Effector memory CD4-positive, alpha-beta T cell (primary cell): ENCODE measurements at places on chromosomes 6 and 20.

DNA sequence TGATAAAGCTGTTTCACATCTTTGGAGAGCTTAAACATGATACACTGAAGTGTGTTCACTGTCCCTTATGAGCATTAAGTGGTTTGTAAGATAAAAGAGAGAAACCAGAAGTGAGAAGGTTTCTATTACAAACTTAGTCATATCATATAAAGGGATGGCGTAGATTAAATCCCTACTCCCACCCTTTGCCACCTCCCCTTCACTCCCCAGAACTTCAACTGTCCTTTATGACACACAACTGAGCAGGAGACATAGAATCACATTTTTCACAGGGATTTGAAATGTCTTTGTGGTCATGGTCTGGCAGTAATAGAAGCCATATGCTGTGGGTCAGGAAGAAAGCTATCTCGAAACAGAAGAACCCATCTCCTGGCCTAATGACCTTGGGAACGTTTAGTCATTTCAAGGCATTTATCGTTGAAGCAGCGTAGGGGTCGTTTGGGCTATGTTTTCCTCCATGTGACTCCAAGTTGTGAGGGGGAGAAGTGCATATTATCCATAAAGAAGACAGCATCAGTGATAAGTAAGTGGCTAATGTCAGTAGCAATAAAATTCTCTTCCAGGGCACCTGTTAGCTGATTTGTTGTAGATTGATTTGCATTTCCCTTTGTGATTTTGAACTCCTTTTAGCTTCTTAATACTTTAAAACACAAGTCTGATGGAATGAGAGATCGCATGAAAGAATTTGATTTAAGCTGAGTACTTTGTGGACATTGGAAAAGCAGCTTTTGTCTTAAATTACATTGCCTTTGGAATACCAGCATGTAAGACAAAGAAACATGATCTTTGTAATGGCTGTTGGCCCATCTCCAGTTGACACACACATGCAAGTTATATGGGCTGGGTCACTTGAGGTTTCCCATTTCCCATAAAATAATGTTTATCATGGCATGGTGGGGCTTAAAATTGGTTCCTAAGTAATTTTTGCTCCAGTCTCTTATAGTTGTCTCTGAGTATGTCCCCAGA lies 501.5 kb upstream of the FLRT3 start:
- no peak for DNase-seq

GRCh38 chr6:112481211-112481610 lies 134.1 kb downstream of the RFPL4B start:
- DNase-seq, result no peak

GRCh38 chr6:147525519-147526209 lies 17.2 kb downstream of the SAMD5 start:
- no peak for DNase-seq

DNA sequence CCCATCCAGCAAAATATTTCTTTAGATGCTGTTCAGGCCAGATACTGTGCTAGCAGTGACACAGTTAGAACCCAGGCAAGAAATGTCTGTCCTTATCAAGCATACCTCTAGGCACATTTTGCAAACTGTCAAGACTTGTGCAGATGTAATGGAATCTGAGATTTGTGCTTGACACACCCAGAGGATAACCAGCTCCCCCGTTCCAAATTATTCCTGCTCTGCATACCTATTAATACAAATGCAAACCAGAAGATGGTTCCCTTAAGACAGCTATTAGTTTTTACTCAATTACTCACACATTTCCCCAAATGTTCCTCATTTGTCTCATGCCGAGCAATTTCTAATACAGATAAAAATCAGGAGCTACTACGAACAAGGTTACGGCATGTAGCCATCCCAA lies 40.4 kb downstream of the ATXN1 start:
- DNase-seq, result no peak

DNA sequence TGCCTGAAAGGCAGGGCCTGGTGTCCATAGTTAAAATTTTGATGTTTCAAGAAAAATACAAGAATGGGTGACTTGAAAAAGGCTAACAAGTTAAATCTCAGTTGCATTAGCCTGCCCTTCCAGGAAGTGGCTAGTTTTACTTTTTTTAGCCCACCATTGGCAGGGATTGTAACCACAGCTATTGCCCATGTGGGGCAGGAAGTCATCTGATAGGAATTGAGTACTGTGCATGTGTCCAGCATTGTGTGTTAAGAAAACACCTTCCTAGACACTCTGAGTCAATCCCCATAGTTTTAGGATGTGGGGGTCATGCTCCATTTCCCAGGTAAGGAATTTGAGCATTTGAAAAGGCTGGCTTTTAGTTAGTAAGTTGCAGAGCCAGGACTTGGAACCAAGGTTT lies 26.9 kb downstream of the LYRM2 start:
- no peak for DNase-seq

DNA sequence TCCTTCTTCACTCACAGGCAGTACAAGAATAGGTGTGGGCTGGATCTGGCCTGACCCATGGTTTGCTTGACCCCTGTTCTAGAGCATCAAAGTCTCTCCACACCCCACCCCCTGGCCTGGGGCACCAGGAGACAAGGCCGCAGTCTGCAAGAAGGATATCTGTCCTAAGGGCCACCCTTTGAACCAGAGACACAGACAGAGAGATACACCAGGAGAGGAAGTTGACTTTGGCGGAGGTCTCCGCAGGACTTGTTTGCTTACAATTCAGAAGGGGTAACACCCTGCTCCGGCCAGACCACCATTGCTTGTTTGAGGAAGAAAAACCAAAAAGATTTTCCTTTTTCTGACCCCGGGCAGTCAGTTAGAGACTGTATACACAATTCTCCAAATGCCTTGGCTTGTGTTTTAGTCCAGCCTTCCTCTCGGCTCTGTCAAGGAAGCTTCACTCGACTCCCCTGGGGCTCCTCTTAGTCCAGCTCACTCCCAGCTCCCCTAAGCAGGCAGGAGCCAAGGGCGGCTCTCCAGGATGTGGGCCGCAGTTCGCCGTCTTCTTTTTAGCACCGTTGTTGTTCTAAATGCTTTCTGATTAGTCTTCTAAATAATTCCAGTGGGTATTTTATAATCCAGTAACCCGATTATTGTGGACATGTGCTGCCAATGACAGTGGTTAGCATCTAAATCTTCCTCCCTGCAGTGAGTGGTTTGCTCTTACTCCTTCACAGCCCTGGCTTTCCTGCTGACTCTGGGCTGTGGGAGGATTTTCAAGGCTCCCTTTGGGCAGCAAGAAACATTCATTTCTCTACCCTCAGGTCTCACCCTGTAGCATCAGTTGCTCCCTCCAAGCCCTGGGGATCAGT lies 58.6 kb upstream of the MRPS10 start:
- DNase-seq, result no peak

- no peak for DNase-seq
Observed at GRCh38 chr20:33005908-33006775, 1.4 kb upstream of the BPIFB2 start.

GRCh38 chr6:26309731-26310142 lies 55.3 kb upstream of the BTN3A2 start:
- no peak for DNase-seq

- no peak for DNase-seq
Observed at GRCh38 chr6:112227411-112227810, 27.0 kb downstream of the LAMA4 start.

- DNase-seq, result no peak
Observed at GRCh38 chr6:36337814-36338213, 1.1 kb upstream of the BNIP5 start.

- no peak for DNase-seq
Observed at GRCh38 chr6:35091346-35092083, 49.6 kb downstream of the TCP11 start.

GRCh38 chr20:47088335-47088734 lies 193.7 kb downstream of the EYA2 start:
- no peak for DNase-seq

DNA sequence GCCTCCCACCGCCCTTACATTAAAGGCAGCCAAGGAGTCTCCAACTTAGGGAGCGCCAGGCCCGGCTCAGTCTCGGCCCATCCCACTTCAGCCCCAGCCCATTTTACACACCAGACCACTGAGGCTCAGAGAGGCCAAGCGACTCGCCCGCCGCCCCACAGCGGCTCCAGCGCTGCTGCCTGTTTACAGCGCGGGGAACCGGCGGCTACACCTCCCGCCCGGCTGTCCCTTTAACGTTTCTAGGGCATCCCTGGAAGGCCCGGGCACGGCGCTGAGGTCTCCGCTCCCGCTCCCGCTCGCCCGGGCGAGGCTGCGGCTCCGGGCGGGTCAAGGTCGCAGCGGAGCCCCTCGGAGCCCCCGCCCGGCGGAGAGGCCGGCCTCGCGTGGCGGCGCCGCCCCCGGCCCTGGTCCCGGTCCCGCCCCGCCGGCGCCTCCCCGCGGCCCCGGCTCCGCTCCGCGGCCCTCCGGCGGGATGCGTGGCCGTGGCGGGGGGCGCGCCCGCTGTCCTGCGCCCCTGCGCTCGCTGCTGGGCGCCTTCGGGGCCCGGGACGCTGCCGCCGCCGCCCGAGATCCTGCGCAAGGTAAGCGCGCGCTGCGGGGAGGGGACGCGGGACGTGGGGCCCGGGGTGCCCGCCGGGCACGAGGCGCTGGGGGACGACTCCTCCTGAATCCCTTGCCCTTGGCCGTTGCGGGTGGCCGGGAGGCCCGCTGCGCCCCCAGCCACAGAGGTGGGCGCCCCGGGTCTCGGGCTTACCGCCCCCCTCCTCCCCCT lies 27.1 kb upstream of the PHACTR3 start:
- DNase-seq, result no peak

GRCh38 chr20:46720776-46721425 lies 11.5 kb downstream of the SLC2A10 start:
- DNase-seq, result no peak

DNA sequence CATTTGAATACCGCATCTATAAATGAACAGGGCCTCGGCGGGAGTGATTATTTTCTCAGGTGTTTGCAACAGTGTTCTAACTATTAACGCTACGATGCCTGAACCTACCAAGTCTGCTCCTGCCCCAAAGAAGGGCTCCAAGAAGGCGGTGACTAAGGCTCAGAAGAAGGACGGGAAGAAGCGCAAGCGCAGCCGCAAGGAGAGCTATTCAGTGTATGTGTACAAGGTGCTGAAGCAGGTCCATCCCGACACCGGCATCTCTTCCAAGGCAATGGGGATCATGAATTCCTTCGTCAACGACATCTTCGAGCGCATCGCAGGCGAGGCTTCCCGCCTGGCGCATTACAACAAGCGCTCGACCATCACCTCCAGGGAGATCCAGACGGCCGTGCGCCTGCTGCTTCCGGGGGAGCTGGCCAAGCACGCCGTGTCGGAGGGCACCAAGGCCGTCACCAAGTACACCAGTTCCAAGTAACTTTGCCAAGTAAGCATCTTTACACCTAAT lies 70.9 kb downstream of the HFE start:
- DNase-seq, result peak; percentile 74

DNA sequence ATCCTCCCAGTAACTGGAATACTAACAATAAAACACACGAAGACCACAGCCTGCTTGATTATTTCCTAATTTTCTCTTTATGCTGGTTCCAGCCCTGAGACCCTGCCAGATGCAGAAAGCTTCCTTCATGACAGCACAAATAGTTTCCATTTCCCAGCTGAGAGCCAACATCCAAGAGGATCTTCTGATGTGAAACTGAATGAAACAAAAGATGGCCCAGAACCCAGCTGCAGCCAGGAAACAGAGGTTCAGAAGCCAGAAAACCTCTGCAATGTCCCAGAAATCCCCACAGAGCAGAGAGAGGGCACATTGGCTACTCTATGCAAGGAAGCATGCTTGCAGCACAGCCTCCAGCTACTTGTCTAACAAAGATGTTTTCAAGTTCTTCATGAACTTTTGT lies 61.8 kb upstream of the PLEKHG1 start:
- DNase-seq, result no peak

GRCh38 chr6:100101644-100102043 lies 107.6 kb upstream of the MCHR2 start:
- DNase-seq, result no peak

GRCh38 chr6:69379518-69379917 lies 417.3 kb downstream of the LMBRD1 start:
- DNase-seq, result no peak

DNA sequence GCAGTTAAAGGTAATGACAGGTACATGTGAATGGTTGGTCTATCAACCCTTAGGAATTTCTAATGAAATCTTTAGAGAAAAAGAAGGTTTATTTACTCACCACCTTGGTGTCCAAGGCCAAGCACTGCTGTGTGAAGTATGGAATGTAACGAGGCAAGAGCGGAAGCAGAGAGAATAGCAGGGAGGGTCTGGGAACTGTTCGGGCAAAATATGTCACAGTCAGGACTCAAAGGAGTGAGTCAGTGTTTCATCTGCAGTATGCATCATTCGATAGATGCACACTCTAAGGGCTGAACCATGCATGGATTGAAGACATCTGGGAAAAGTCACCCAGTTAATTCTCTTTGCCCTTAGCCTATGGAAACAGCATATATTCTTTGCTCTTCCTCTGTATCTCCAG lies 33.2 kb downstream of the ADGRF5 start:
- DNase-seq, result no peak

GRCh38 chr20:58664331-58664730 lies 13.2 kb downstream of the STX16 start:
- DNase-seq, result no peak

DNA sequence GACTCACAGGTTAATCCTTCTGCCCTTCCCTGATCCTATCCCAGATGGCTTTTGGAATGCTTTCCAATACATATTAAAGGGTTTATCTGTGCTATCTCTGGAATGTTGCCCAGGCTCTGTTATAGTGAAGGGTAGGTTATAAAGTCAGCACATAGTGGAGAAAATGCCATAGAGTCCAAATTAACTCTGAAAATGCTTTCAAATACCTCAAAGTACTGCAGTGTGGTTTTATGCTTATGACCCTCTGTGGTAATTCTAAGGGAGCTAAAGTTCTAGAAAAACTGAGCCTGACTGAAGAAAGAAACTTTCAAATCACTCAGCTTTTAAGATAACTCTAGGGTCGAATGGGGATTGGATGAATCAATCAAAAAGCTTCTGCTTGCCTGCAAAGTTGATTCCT lies 159.8 kb downstream of the PLCB1 start:
- DNase-seq, result no peak

DNA sequence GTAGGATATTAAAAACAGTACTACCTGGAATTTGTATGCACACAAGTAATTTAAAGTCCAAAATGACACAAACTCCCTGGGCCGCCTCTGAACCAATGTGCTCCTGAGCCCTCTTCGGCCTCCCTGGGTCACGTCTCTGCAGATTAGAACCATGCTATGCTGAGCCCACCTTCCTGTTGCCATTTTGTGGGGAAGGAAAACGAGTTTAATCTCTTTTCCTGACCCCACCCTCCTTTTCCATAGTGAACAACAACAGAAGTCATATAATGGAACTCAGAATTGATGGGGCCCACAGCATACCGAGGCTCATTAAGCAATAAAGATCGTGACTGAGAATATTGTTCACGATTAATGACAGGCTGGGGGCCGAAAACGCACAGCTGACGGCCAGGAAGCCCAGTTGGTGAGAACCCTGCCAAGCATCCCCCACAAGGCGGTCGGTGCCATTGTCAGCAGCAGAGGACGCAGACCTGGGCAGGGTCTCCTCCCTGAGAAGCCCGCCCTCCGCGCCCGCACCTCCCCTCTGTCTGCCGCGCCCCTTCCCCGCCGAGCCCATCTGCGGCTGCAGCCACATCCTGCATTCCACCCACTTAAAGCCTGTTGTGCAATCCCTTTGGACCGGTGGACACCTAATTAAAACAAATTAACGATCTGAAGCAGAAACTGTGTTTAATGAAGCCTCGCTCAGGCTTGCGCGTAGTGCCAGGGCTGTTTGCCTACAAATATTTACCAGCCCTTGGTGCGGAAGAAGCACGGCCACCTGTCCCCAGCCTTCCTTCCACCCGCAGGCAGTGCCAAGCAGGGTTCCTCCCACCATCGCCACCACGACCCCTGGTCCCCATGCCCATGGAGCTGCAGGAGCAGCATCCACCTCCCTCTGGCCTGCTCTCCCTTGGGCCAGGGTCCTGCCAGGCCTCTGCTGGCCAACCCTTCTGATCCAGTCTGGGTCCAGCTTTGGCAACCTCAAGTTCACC lies 68.1 kb downstream of the DLL1 start:
- no peak for DNase-seq

GRCh38 chr6:5201271-5201670 lies 59.5 kb downstream of the LYRM4 start:
- no peak for DNase-seq
